ENCODE measurements at places on chromosomes 6 and 20. TPM values are rescaled to one million over a fixed set of nuclear protein-coding genes. Genes with fewer than 3 reads are reported as not detected.

Gene FRMD1
- total RNA-seq, result not detected

Gene PDYN
- total RNA-seq, result not detected

Gene KCNQ2
- 6.6 TPM for total RNA-seq

Gene GSTA1
- not detected for total RNA-seq

Gene ZNF391
- 0.37 TPM for total RNA-seq

Gene CRISP3
- not detected for total RNA-seq

- DNase-seq, result no peak
These were observed 1.9 kb downstream of the SDC4 start for GRCh38 chr20:45346291-45346718.

- no peak for DNase-seq
These were observed 81.8 kb downstream of the PHACTR1 start for GRCh38 chr6:12798326-12798725.

- no peak for DNase-seq
These were observed 52.7 kb upstream of the PTGIS start for GRCh38 chr20:49620364-49621240.

- DNase-seq, result no peak
These were observed 78.0 kb upstream of the LYRM2 start for GRCh38 chr6:89716532-89716931.

GRCh38 chr20:21136015-21136732 lies 10.3 kb downstream of the KIZ start:
- no peak for DNase-seq

- no peak for DNase-seq
These were observed 81.0 kb downstream of the ATRN start for GRCh38 chr20:3551681-3552434.

DNA sequence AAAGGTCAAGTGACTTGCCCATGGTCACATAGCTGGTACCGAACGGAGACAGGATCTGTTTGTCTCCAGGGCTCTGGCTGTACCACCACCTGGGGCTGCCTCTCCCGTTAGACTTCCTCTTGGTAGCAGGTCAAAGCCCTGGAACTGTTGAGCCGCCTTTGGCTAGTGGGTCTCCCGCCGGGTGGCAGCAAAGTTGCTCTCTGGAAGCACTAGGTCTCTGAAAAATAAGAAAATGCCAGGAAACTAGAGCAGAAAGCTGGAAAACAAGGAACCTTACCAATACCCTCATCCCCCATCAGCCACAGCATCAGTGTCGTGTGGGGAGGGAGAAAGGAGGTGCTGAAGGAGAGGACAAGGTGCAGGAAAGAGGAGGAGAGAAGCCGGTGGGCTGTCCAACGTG lies 291.0 kb upstream of the SUPT3H start:
- DNase-seq, result no peak

DNA sequence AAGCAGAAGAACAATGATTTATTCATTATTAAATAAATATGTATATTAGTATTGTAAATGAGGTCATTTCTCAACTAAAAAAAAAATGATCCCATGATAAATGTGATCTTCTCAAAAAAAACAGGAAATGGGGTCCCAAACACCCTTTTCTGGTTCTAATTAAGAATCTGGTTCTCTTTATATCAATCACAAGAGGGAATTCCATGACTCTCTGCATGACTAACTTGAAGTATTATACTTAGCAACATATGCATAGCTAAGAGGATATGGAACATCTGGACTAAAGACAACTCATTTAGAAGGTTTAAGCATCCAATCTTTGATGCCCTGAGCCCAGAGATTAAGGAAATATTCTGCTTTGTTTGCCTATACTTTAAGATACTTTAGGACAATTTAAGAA lies 89.7 kb upstream of the EMILIN3 start:
- no peak for DNase-seq

- peak; percentile 86 for DNase-seq
These were observed 27.5 kb upstream of the ZBTB22 start for GRCh38 chr6:33344701-33345697.

GRCh38 chr6:84017709-84018452 lies 15.7 kb upstream of the MRAP2 start:
- DNase-seq, result no peak

DNA sequence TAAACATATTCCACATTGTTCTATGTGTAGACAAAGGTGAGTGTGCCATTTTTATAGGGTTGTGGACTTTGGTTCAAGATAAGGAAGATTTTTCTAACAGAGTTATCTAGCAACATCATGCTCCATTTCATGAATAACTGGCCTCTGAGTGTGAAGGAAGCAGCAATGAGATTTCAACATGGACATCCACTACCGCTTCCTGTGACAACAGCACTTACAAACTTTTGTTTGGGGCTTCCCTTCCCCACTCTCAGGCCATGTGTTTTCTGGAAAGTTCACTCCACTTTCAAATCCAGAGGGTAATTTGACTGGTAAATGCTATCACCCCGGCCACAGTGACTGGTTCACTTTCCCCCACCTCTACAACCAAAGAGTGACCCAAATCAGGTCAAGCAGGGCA lies 38.1 kb upstream of the PROKR2 start:
- no peak for DNase-seq

- peak; percentile 74 for DNase-seq
These were observed 115.2 kb upstream of the RNF24 start for GRCh38 chr20:4130404-4131189.

DNA sequence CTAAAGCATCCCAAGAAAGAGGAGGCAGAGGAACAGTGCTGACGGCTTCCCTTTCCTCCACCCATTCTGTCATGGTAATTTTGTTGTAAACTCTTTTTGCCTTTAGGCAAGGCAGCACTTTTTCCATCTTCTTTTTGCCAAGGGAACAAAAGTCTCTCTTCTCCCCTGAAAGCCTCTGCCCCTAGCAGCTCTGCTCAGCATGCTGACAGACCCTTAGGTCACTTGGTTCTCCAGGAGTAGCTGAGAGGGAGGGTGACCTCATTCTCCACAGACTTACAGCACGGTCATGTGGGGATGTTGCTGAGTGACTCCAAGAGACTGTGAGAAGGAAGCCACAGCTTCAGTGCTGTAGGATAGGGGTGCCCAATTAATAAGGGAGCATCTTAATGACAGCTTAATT lies 81.1 kb upstream of the RALGAPA2 start:
- no peak for DNase-seq

DNA sequence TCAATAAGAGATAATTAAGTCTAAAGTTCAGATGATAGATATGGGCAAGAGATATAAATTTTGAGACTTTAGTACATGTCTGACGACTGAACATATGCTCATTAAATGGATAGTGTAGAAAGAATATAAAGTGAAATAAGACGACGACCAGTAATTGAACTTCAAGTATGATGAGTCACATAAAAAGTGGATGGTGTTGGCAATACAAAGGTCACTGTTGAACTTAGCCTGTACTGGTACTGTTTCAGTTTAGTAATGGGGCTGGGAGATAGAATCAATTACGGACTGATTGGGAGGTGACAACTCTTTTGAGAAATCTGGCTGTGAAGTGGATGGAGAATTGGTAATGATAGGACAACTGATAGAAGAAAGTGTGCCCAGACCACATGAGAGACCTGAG lies 68.1 kb downstream of the IBTK start:
- no peak for DNase-seq

All from H4 (cell line).